ENCODE measurements at places on chromosomes 5 and 9.

GRCh38 chr5:55377810-55378209 lies 70.0 kb downstream of the MTREX start:
- no peaks in the 10 kb centered on the region for H3K27me3 ChIP-seq
- DNase-seq, result no peak
- H3K4me1 ChIP-seq, result no peaks in the 10 kb centered on the region
- H3K4me3 ChIP-seq, result no peak overlapping the region
- peaks cover 44% of the 10 kb centered on the region for H3K36me3 ChIP-seq

DNA sequence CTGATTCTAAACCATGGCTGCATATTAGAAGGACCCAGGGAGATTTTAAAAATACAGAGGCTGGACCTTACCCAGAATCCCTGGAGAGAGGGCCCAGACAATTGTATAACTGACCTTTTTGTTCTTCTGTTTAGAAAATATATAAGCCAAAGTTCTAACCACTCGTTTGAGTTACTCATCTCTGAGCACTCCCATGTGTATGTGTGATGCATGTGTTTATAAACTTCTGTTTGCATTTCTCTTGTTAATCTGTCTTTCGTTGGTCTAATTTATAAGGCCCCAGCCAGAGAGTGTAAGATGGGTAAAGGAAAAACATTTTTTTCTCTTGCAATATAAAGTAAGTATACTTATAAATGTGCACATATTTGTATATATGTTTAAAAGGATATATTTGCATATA lies 443.9 kb downstream of the ZNF608 start:
- H3K36me3 ChIP-seq, result peaks cover 3% of the 10 kb centered on the region
- no peaks in the 10 kb centered on the region for H3K27me3 ChIP-seq
- H3K4me3 ChIP-seq, result no peak overlapping the region

DNA sequence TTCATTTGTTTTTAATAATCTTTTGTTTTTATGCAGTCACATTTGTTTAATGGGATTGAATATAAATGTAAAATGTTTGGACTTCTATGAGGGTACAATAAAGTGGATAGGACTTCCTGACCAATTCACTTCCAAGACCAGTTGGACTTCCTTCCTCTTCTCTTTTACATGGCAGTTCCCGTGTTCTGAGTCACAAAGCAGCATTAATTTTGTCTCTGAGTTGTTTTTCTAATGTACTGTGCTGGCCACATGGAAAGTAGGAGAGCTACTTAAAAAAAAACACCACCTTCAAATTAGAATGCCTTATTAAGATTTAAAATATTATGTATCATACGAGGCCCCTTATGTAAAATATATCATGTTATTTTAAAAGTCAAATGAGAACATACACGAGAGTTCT lies 87.3 kb downstream of the CCDC171 start:
- H3K36me3 ChIP-seq, result no peaks in the 10 kb centered on the region
- no peak overlapping the region for H3K4me3 ChIP-seq
- H3K4me1 ChIP-seq, result no peaks in the 10 kb centered on the region
- H3K27ac ChIP-seq, result no peak overlapping the region
- peaks cover 8% of the 10 kb centered on the region for H3K27me3 ChIP-seq

- no peak for DNase-seq
- no peaks in the 10 kb centered on the region for H3K4me1 ChIP-seq
- no peak overlapping the region for H3K27ac ChIP-seq
- H3K36me3 ChIP-seq, result no peaks in the 10 kb centered on the region
- H3K27me3 ChIP-seq, result no peaks in the 10 kb centered on the region
Observed at GRCh38 chr5:61918611-61919010, 387.4 kb upstream of the KIF2A start.

- DNase-seq, result peak; percentile 35
- H3K27ac ChIP-seq, result peak overlapping the region; percentile 96
- H3K4me3 ChIP-seq, result peak overlapping the region; percentile 79
- H3K4me1 ChIP-seq, result peaks cover 70% of the 10 kb centered on the region
- peaks cover 9% of the 10 kb centered on the region for H3K36me3 ChIP-seq
- H3K27me3 ChIP-seq, result no peaks in the 10 kb centered on the region
Observed at GRCh38 chr5:132099076-132099748, 25.6 kb downstream of the CSF2 start.

- no peaks in the 10 kb centered on the region for H3K4me1 ChIP-seq
- no peak overlapping the region for H3K27ac ChIP-seq
- H3K4me3 ChIP-seq, result no peak overlapping the region
- H3K27me3 ChIP-seq, result no peaks in the 10 kb centered on the region
- H3K36me3 ChIP-seq, result no peaks in the 10 kb centered on the region
- no peak for DNase-seq
Observed at GRCh38 chr5:17004441-17005106, 68.5 kb upstream of the MYO10 start.

DNA sequence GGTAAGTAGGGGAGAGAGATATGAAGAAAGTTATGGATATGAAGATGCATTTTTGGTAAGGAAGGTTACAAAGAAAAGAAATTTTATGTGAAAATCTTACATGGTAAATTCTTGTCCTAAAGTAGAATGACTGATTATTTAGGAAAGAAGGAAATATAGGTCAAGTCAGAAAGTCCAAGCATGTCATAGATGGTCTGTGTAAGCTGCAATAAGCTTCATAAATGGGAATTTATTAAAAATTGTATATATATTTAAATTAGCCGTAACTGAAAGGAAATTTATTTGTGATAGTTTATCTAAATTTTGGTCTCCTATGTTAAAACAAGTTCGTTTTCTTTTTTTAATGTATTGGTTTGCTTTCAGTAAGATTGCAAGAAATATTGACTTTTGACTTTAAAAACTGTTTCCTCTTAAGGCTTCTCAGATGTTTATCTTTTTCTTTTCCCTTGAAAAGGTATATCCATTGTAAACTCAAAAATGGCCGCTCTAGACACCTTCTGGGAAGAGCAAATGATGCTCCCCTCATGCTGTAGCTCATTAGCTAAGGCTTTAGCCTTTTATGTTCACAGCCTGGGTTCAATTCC lies 46.8 kb upstream of the HAPLN1 start:
- H3K4me1 ChIP-seq, result no peaks in the 10 kb centered on the region
- H3K4me3 ChIP-seq, result no peak overlapping the region
- H3K27ac ChIP-seq, result no peak overlapping the region
- H3K36me3 ChIP-seq, result no peaks in the 10 kb centered on the region
- DNase-seq, result no peak
- no peaks in the 10 kb centered on the region for H3K27me3 ChIP-seq

- peaks cover 11% of the 10 kb centered on the region for H3K36me3 ChIP-seq
- no peaks in the 10 kb centered on the region for H3K27me3 ChIP-seq
- peak overlapping the region; percentile 40 for H3K4me3 ChIP-seq
- DNase-seq, result no peak
- peaks cover 21% of the 10 kb centered on the region for H3K4me1 ChIP-seq
Observed at GRCh38 chr5:35884191-35884769, 27.6 kb downstream of the IL7R start.

DNA sequence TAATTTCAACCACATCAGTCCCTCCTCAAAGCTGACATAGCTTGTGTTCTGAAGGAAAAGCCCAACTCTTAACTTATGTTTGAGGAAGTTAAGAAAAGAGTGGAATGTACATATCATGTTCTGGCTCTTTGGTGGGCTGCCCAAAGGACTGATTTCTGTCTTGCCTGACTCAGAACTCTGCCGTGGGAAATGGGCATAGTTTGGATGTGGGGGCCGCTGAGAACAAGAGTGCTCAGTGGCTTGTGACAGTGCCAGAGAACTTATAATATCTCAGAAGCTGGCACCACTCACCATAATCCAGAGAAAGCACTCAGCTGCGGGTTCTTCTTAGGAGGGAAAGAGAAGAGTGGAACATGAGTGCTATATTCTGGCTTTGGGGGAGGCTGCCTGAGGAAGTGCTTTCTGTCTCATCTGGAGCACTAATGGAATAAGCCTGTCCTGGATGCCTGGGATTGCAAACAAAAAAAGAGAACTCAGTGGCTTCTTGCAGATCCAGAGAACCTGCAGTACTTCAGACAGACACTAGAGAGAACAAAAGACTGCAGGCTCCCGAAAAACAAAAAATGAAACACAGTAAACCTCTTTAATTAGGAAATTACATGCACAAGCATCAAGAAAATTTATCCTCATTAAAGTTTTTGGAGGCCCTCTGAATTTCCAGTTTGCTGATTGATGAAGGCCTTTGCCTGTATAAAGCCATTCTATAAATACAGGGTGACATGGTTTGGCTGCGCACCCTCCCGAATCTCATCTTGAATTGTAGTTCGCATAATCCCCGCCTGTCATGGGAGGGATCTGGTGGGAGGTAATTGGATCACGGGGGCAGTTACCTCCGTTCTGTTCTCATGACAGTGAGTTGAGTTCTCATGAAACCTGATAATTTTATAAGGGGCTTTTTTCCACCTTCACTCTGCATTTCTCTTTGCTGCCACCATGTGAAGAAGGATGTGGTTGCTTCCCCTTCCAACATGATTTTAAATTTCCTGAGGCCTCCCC lies 207.0 kb downstream of the DMAC1 start:
- no peaks in the 10 kb centered on the region for H3K27me3 ChIP-seq
- DNase-seq, result no peak
- H3K4me3 ChIP-seq, result no peak overlapping the region
- no peaks in the 10 kb centered on the region for H3K4me1 ChIP-seq
- no peak overlapping the region for H3K27ac ChIP-seq
- peaks cover 2% of the 10 kb centered on the region for H3K36me3 ChIP-seq

- H3K36me3 ChIP-seq, result peaks cover 23% of the 10 kb centered on the region
- H3K4me3 ChIP-seq, result peak within 1 kb of the TSS; percentile 92
- peak within 1 kb of the TSS; percentile 96 for H3K27ac ChIP-seq
- peak; percentile 74 for DNase-seq
- H3K27me3 ChIP-seq, result no peaks in the 10 kb centered on the region
Observed at GRCh38 chr5:56814963-56815657, at the start of gene MAP3K1. Gene MAP3K1 (plus strand): TSS chr5:56815549. CDS start chr5:56815574, 25 bp downstream.

DNA sequence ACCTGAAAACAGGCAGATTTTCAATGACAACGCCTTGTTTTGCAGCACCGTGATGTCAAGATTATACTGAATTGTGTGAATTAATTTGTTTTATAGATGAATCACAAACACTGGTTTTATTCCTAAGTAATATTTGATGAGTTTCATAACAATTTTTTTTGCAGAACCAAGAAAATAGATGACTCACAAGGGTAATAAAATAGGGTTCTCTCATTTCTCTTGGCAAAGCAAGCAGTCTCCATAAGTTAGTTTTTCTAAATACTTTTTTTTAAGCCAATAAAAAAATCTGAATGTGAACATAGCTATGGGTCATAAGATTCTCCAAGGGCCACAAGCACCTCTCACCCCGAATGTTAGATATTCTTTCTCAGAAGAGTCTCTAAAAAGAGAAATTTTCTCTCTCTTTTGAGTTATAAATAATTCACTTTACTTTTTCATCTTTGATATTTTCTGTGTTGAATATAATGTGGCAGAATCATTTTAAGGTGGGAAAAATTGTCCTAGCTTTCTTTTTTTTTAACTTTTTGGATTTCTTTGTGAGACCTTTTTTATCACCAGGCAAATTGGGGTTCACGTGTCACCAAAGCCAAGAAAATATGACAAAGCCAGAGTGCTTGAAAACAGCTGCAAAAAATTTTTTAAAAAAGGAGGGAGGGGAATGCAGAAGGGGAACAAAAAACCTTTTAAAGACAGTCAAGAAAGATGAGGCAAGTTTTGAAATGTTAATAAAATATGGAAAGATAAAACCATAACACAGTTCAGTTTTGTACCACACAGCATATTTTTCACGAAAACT lies 174.6 kb upstream of the DAPK1 start:
- peaks cover 3% of the 10 kb centered on the region for H3K36me3 ChIP-seq
- no peak for DNase-seq
- H3K4me1 ChIP-seq, result no peaks in the 10 kb centered on the region
- H3K27ac ChIP-seq, result no peak overlapping the region
- H3K4me3 ChIP-seq, result no peak overlapping the region
- peaks cover 15% of the 10 kb centered on the region for H3K27me3 ChIP-seq

GRCh38 chr9:119283078-119283794 lies 86.0 kb downstream of the BRINP1 start:
- no peaks in the 10 kb centered on the region for H3K36me3 ChIP-seq
- H3K27ac ChIP-seq, result no peak overlapping the region
- DNase-seq, result no peak
- H3K4me3 ChIP-seq, result no peak overlapping the region
- H3K4me1 ChIP-seq, result no peaks in the 10 kb centered on the region

DNA sequence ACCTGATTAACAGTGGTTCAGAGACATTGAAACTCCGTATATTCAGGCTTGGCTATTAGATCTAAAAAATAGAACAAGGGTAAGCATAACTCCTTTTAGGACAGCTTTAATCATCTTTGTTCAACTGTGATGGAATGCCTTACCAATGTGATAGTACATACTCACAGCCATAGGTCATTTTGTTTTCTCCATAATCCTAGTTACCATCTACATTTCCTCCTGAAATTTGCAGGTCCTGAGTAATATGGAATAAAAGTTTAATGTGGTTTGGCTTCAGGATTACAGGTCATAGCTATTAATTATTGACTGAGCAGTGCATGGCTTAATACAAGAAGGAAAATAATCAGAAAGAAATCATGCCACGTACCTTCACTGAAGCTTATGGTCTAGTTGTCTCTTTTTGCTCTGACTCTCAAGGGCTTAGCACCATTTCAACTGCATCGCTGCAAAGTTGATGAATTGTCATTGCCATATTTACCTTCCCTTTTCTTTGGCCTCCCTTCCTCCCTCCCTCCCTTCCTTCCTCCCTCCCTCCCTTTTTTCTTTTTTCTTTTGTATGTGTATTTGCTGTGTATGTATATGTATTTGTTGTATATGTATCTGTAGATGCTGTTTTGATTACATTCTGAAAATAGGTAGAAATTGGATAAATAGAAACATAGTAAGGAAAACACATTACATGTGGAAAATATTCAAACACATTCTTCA lies 250.9 kb upstream of the ZNF608 start:
- H3K36me3 ChIP-seq, result no peaks in the 10 kb centered on the region
- DNase-seq, result no peak
- no peak overlapping the region for H3K27ac ChIP-seq
- H3K27me3 ChIP-seq, result no peaks in the 10 kb centered on the region

DNA sequence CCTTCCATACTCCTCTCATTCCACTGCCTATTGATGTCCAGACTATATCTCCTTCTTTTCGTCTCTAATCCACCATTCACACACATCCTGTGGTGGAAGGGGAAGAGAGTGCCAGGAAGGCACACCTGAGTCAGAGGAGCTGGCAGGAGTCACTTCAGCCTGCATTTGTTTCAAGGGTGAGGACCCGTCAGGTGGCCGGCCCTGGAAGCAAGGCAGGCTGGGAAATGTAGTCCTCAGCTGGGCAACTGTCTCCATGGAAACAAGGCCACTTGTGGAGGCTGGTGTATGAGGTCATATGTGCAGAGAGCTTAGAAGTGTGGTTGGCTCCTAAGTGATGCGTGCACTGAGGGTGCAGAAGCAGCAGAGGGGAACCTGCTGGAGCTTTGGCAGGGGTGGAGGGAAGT lies 278.4 kb downstream of the NSG2 start:
- H3K4me3 ChIP-seq, result no peak overlapping the region
- no peak overlapping the region for H3K27ac ChIP-seq
- no peaks in the 10 kb centered on the region for H3K4me1 ChIP-seq
- no peak for DNase-seq
- no peaks in the 10 kb centered on the region for H3K36me3 ChIP-seq

DNA sequence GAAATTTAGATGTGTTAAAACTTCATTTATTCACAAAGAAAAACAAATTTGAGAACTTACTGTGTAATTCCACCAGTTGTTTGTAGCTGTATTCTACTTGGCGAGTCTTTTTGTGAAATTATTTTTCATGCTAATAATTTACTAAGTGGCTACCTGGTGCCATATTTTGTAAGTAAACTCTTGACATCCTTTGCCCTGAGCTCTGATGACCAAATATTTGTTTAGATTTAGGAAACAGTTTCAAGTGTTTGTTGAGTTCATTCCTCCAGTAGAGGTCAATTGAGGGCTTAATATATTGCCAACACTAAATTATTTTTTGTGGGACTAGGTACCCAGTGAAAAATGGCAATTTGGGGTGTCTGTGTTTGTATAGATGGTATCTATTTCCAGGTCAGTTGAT lies 3.7 kb downstream of the CNTLN start:
- peaks cover 4% of the 10 kb centered on the region for H3K4me1 ChIP-seq
- no peak overlapping the region for H3K27ac ChIP-seq
- DNase-seq, result no peak
- H3K27me3 ChIP-seq, result peaks cover 11% of the 10 kb centered on the region
- H3K36me3 ChIP-seq, result no peaks in the 10 kb centered on the region
- H3K4me3 ChIP-seq, result no peak overlapping the region
